ENCODE measurements at places on chromosomes 3 and 15. TPM values are rescaled to one million over a fixed set of nuclear protein-coding genes. Genes with fewer than 3 reads are reported as not detected.

The GPR62 gene
- 0.13 TPM for total RNA-seq

The NANOGP8 gene
- 3.2 TPM for total RNA-seq

The LTK gene
- total RNA-seq: 0.22 TPM

The MESP1 gene
- 2.1 TPM for total RNA-seq

The C2CD4B gene
- total RNA-seq: 6.7 TPM

DNA sequence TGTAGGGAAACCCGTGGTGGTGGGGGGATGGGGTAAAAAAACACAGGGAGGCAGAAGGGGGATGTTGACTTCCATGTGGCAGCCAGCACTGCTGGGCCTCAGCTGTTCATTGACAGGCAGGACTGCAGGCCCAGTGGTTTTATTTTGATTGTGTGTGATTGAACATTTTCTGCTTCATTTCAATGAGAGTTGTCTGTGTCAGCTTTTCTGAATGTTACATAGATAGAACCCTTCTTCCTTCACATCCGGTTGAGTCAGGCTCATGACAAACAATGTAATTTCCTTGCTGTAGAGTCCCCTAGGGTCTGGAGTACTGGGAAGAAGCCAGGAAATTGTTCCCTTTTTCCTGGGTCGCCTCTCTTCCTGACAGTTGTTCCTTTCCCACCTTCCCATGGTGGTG is 8.2 kb upstream of the RPP25 start:
- DNase-seq: no peak

DNA sequence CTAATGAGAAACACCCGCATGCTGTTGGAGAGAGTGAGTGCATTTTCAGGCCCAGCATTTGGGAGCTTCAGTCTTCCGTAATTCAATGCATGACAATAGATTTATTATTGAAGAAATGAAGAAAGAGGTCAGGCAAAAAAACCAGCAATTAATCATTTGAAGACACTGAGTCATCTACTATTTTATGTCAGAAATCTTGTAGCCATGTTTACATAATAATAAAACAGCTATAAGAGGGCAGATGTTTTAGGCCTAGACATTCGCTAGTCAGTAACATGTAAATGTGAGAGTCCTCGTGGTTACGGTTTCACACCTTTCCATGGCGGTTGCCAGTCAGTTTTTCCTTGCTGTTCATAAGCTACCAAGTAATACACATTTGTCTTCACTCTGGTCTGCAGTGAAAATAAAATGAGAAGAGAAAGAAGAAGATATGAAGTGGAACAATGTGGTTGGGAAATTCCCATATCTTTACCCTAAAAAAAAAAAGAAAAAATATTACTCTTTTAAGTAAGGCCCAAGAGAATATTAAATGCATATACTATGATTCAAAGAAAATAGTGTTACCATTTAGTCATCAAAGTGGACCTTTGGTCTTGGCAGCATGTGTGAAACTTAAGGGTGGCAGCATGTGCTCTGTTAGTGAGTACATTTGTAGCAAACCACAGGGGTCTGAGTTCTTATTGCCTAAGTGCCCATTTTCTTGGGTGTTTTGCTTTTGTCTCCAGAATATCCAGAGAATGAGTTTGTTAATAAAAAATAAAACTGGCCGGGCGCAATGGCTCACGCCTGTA is 140.5 kb upstream of the TBL1XR1 start:
- DNase-seq: no peak

DNA sequence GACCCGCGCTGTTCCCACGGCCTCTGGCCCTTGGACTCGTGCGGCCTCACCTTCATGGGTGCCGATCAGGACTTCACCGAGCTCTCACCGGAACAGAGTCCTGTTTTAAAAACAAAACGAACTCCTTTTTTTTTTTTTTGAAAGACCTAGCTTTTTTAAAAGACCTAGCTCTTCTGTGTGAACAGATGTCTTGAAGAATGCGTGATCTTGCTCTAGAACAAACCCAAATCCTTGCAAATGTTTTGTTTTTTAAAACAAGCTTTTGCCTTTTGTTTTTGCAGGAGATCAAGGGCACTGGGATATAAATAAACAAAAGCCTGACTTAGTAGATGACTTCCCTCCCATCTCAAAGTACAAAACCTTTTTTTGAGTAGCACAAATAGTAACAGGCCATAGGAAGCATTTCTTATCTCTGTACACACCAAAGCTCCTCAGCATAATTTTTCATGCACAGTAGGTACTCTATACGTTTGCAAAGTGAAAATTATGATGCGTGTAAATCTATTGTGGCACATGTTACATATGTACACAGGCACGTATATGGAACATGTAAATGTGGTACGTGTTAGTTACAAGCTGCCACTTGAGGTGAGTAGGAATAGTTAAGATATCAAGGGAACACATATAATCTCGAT is 1.1 kb upstream of the MSL2 start:
- DNase-seq: no peak

DNA sequence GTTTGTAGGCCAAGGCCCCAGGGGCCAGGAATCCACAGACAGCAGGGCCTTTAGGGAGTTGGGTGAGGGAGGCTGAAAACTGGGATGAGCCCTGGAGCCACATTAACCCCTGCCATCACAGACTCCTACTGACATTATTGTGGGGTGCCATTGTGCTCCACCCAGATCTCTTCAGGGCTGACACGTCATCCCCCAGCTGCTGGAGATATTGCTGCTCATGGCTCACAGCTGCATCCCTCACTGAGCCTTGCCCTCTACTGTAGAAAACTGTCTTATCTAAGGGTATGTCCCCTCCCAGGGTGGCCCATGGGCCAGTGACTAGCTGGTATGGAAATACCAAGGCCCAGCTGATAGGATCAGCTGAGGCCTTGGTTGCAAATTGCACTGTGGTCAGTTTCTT is 87.3 kb upstream of the PRR23C start:
- no peak for DNase-seq

DNA sequence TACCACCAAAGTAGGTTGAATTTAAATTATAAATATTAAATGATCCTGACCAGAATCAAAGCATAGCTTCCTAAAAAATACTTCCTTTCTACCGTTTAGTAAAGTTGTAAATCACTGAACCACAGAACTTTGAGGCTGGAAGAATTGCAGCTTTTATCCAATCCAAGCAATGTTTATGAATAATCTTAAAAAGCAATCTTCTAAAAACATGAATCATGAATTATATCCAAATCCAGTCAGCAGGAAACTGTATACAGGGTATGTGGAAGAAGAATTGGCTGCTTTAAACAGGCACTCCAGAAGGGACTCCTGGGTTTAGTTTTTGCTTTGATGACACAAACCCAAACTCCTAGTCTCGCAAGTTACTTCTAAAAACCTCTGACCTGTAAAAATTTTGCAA is 30.2 kb downstream of the HEG1 start:
- DNase-seq: no peak

GRCh38 chr3:124824286-124824915 is 62.8 kb downstream of the ITGB5 start:
- DNase-seq: no peak

GRCh38 chr3:46183330-46183729 is 24.8 kb downstream of the CCR1 start:
- no peak for DNase-seq

- DNase-seq: no peak
These were observed 55.4 kb upstream of the POLG start for GRCh38 chr15:89389841-89390603.

DNA sequence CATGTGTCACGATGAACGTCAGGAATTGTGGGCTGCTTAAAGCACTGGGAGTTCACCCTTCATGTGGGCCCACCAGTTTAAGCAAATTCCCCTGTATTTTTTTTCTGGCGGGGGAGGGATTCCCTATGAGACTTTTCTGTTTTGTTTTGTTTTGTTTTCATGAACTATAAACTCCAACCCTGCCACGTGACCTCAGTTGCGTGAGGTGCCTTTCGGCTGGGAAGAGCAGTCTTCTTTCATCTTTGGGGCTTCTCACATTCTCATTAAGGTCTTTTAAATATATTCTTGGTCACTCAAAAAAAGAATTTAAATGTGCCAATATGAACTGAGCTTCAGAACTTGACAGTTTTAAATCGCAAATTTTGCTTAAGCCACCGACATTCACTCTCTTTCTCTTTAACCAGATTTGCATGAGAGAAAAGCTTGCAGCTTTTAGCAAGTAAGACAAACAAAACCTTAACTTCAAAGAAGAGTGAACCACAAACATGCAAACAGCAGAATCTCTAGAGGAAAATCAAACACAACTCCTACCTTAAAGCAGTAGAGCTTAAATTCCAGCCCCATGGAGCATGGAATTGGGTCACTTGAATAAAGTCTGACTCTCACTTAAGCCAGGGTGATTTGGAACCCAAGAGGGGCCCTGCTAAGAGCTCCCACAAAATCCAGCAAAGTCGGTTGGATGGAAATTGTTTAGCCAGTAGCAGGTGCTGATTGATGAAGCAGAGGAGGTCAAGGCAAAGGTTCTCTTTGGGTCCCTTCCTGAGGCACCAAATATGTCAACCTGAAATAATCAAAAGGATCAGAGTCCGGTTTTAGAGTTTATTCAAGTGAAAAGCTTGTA is 699.8 kb upstream of the GBE1 start:
- no peak for DNase-seq

DNA sequence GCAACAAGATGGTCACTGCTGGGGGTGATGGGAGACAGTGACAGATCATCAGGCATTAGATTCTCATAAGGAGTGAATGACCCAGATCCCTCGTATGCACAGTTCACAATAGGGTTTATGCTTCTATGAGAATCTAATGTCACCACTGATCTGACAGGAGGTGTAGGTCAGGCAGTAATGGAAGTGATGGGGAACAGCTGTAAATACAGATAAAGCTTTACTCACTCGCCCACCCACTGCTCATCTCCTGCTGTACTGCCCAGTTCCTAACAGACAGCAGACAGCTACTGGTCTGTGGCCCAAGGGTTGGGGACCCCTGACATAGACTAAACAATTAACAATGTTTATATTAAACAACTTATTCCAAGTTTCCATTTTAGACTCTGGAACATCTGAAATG is 25.4 kb downstream of the IFT80 start:
- no peak for DNase-seq

GRCh38 chr15:99385865-99386264 is 134.6 kb downstream of the LRRC28 start:
- peak; percentile 81 for DNase-seq

- peak; percentile 63 for DNase-seq
These were observed 44.8 kb upstream of the ATP2C1 start for GRCh38 chr3:130849091-130849552.

All from thyroid gland (tissue), 4 donors.